ENCODE measurements at places on chromosomes 11 and 22.

GRCh38 chr22:31637891-31638618, 24.0 kb downstream of the PISD start:
- no peak for DNase-seq

DNA sequence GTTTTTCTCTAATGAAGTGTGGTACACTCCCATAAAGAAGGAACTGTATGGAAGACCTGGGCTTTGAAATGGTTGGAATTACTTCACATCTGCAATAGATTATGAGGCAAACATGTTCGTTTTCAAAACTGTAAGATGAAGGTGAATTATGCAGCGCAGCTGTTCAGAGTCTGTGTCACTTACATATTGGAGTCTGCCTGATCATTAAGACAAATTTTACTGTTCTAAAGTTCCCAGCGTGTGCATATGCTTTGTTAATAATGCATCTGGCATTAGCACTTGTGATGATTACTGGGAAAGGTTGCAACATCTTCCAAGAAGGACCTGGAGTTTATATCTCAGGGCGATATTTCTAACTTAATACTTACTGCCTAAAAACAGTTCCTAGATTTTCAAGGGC, 255.2 kb upstream of the ZC3H12C start:
- no peak for DNase-seq

GRCh38 chr22:43400449-43400848, 11.4 kb upstream of the MPPED1 start:
- DNase-seq: no peak

GRCh38 chr22:22048981-22049531, 66.5 kb upstream of the TOP3B start:
- DNase-seq: no peak

- DNase-seq: no peak
These were observed 30.3 kb downstream of the PDE3B start for GRCh38 chr11:14673824-14674405.

DNA sequence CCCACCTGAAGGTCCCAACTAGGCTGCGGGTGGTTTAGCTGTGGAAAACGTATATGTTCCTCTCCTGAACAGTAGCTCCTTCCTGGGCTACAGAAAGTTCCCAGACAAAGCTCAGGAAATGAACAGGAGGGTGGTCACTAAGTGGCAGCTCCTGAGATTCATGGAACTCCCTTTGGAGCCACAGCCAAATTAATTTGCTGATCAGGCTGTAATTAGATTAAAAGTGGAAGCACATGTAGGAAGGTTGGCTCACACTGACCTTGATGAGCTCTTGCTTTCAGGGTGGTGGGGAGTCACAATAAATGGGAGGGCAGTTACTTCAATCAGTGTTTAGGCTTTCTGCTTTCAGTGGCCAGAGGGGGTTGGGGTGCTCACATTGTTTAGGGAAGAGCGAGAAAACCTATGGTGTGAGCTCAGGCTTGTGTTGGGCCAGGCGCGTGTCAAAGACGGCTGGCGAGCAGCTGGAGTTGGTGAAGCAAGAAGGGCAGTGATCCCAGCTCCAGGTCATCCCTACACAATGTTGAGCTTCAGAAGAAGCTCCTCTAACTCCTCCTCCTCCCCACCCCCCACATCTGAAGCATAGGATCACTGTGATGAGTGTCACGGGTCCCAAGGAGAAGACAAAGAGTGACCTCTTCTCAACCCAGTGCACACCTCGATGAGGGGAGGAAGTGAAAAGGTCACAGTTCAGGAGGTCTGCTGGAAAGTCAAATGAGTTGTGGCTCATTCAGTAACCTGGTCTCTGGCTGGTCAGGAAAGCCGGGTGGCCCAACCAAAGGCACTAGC, 42.5 kb downstream of the CLPB start:
- no peak for DNase-seq

DNA sequence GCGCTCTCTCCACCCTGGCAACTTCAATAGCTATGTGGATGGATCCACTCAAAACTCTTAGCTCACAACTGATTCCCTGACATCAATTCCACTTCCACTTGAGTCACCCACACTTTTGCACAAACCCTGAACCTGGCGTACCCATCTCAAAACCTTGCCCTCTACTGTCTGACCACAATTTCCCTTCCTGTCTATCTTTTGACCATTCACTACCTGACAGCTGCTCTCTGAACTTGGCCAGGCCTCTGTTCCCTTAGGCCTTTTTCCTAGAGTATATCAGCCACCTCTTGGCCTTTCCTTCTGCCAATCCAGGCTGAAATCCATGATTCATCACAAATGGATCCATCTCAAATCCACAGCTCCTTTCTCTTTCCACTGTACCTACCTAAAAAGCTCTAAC, 106.0 kb downstream of the RPL27A start:
- DNase-seq: no peak

DNA sequence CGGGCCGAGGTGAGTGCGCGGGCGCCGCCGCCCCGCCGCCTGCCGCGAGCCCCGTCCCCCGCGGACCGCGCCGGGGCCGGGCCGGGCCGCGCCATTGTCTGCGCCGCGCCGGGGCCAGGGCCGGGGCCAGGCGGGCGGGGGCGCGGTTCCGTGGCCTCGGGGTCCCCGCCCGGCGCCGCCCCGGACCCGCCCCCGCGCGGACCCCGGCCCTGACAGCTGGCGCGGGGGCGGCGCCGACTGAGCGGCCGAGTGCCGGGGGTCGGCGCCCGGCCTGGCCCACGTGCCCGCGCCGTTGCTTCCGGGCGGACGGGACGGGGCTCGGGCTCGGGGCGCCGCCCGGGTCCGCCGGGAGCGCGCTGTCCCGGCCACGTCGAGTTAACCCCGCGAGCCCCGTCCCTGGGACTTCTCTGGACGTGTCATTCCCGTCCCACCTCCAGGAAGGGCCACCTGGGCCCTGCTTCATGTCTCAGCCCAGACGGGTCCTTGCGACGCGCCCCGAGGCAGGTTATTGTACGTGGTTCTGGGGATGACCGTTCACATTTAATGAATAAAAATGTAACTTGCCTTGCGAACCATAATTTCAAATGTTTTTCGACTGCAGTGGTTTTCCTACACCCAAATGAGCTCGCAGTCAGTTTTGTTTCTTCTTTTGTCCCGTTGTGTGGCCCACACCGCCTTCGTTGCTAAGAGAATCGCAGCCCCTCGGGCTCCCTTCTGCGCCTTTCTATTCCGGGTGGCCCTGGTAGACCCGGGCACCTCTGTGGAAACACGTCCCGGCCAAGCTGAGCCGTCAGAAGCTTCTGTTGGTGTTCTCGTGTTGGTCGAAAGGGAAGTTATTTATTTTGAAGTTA, 562 bp downstream of the ZBED4 start:
- DNase-seq: peak; percentile 19

GRCh38 chr11:122882857-122883645, 492 bp downstream of the JHY start:
- peak; percentile 11 for DNase-seq

DNA sequence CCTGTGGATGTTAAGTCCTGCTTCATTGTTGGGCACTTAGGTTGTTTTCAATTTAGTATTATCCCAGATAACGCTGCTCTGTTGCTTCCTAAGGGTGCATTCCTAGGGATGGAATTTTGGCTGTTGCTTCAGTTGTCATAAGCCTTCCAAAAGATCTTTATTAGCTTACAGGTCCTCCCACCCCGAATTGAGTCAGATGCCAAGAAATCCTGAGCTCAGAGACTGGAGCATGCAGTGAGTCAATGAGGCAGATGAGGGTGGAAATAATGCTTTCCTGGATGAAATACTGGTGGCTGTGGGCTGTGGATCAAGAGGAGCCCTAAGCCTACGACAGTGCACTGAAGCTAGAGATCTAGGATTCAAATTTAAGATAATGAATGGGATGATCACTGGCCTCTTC, 10.7 kb upstream of the IL18BP start:
- DNase-seq: no peak

DNA sequence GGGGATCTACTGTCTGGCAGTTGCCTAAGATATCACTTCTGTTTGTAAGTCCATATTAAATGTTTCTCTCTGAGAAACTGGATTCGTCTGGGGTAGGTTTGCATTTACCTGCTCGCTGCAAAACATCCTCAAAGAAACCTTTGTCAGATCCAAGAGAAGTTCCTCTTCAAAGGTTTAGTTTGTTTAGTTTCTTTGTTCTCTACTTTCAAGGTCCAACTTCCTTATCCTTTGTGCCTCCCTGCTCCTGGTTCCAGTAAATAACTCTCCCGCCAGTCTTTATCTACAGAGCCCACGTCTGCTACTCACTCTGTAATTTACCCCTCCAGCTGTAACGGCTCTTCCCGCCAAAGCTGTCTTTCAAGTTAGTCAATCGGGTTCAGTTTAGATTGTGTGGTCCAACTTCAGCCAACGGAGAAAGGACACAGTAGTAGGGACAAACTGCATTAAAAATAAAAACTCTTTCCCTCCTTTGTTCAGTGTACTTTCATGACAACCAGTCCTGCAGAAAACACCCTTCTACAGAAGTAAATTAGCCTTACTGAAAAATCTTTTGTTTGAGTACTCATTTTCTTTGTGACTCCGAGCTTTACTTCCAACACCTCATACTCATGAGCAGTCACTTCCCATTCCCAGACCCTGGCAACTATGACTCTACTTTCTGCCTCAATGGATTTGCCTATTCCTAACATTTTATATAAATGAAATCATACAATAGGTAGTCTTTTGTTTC, 41.0 kb downstream of the TMPRSS5 start:
- DNase-seq: no peak

- no peak for DNase-seq
These were observed 297.9 kb upstream of the C11orf87 start for GRCh38 chr11:109123816-109124787.

DNA sequence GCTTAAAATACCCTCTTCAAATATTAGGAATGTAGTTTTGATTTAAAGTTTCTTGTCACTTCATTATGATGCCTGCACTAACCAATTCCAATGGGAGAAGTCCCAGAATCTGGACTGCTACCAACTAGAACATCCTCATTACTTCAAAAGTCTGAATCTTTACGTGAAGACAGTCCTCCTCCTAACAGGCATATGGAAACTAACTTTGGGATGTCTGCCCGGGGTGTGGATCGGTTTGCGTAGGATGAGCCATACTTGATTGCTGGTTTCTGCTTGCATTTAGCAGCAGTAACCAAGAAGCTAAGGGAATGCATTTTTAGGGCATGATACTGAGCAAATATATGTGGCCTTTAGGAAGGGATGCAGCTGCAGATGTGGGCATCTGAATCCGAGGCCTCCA, 177.1 kb downstream of the LRRC4C start:
- DNase-seq: no peak

- no peak for DNase-seq
These were observed 48.3 kb downstream of the IRAG1 start for GRCh38 chr11:10645212-10645795.

Data from ACHN (cell line).